Activated CD4-positive, alpha-beta memory T cell treated with anti-CD3 and anti-CD28 coated beads, Interleukin-2, amount 10 ng/mL, durations not matched to agents 7 days and 5 days (primary cell): ENCODE measurements at places on chromosomes 6 and 20.

DNA sequence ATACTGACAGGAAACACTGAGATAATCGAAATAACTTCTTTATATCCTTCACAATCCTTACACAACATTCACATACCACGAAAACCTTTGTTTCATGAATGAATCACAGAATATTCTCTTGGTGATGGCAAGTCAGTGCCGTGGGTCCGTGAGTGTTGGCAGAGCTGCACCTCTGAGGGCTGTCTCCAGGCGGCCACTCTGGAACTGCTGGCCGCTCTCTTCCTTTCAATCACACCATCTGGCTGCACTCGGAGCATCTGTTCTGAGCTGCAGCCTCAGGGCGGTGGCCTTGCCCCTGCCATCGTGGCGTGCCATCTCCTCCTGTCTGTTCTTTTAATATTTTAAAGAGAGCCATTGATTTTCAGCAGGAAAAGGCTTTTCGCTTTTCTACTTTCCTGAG lies 129.4 kb upstream of the AFDN start:
- DNase-seq, result no peak

- no peak for DNase-seq
These were observed 8.3 kb downstream of the POM121L2 start for GRCh38 chr6:27303613-27304272.

GRCh38 chr6:124866040-124866439 lies 96.2 kb upstream of the RNF217 start:
- no peak for DNase-seq

- no peak for DNase-seq
These were observed 70.0 kb upstream of the FYN start for GRCh38 chr6:111943266-111943665.

DNA sequence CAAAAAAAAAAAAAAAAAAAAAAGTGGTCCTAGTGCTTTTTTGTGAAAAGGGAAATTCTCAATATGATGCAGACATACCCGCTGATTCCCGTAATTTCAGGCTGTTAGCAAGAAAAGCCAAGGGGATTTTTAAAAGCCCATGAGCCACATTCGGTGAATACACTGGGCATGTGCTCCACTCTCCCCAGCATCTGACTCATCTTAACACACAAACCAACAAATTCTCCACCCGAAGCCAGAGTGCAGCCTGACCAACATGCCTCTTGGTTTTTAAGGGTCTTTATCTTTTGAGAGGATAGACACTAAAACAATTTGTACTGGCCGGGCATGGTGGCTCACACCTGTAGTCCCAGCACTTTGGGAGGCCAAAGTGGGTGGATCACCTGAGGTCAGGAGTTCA lies 45.5 kb upstream of the CD83 start:
- no peak for DNase-seq

DNA sequence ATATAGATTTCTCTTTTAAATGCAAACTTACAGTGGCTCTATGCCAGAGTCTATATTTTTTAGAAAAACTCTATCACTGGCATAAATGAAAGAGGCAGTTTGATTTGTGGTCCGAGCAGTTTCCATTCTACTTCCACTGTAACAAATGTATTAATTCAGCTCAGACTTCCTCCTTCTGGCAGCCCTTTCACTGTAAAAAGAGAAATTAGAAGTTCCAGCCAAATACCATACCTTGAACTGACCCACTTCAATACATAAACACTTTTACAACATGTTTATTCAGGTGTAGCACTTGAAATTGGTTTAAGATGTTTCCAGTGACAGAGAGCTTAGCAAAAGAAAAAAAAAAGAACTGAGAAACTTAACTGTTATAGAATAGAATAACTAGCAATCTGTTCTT lies 99.3 kb downstream of the BMP5 start:
- no peak for DNase-seq

- DNase-seq, result no peak
These were observed 1155.8 kb downstream of the GRIK2 start for GRCh38 chr6:102549221-102549874.

- no peak for DNase-seq
These were observed 279.4 kb downstream of the RFPL4B start for GRCh38 chr6:112626468-112627082.

DNA sequence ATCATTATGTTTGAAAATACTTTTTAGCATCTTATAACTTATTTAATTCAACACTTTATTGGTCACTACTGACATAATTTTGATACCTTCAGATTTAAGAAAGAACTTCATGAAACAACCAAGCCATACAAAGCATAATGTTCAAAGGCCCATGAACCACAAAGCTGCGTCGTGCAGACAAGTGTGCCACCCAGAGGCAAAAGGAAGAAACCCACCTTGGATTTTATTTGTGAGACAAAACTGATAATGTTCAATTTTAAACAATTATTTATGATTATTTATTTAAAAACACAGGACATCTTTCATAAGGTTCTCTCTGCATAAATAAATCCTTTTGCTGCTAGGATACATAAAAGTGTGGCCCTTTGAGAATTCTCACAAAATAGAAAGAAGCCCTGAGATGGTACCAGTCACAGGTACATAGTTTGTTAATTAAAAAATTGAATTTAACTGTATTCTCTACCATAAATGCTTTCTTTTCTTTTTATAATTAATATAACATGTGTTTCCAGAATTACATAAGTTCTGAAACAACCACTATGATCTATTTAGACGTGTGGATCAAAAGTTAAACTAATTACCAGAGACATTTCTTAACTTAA lies 143.7 kb downstream of the RALGAPA2 start:
- DNase-seq, result peak; percentile 24

DNA sequence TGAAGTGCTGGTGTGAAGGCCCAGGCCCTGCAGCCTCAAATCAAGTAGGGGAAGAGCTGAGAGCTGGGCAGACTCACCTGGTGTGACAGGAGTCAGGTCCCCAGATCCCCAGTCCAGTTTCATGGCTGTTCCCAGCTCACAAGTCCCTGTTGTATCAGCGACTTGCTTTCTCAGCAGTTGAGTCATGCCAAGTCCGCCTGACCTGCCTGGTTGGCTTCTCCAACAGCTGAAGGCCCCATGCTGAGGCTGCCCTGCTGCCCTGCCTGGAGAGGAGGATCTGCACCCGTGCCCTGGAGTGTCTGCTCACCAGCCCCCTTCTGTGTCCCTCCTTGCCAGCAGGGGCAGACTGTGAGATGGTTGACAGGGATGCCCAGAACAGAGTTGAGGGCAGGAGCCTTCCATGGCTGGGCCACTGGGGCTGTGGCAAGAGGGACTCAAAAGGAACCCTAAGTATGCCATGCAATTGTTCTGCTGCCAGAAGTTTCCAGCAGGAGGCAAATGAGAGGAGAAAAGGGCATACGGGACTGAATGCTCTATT lies 39.3 kb upstream of the TRAF3IP2 start:
- no peak for DNase-seq

DNA sequence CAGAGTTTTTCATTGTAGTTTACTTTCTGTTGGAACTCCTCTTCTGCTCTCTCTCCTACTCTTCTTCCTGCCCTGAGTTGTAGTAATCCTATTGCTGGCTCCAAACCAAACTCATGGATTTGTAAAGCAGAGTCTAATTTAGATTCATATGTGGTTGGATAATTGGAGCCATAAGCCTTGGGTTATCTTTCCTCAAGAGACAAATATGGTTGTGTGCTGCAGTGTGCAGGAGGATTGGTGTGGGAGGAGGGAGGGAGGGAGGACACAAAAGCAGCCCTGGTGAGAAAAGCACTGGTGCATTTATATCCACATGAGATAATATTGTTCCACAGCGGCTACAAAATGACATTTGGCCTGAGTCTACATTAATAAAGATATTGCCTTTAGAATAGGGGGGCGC lies 4.2 kb downstream of the HLA-G start:
- no peak for DNase-seq

DNA sequence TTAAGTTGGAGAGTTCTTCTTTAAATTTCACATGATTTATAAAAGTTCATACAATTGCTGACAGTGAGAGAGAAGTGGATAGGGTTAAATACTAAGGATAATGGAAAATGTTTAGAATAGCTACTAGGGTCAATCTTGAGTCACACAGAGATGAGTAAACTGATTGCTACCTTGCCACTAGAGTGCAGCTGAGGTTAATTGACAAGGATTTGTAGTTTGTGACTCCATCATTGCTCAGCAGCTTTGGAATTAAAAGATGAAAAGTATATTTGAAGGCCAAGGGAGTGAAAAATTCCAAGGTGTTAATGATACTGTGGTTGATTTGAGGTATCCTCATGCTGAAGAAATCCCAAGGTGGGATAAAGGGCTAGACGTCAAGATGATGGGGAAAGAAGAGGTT lies 524.0 kb downstream of the UTRN start:
- DNase-seq, result no peak

GRCh38 chr6:141598487-141598886 lies 534.2 kb upstream of the GJE1 start:
- no peak for DNase-seq

DNA sequence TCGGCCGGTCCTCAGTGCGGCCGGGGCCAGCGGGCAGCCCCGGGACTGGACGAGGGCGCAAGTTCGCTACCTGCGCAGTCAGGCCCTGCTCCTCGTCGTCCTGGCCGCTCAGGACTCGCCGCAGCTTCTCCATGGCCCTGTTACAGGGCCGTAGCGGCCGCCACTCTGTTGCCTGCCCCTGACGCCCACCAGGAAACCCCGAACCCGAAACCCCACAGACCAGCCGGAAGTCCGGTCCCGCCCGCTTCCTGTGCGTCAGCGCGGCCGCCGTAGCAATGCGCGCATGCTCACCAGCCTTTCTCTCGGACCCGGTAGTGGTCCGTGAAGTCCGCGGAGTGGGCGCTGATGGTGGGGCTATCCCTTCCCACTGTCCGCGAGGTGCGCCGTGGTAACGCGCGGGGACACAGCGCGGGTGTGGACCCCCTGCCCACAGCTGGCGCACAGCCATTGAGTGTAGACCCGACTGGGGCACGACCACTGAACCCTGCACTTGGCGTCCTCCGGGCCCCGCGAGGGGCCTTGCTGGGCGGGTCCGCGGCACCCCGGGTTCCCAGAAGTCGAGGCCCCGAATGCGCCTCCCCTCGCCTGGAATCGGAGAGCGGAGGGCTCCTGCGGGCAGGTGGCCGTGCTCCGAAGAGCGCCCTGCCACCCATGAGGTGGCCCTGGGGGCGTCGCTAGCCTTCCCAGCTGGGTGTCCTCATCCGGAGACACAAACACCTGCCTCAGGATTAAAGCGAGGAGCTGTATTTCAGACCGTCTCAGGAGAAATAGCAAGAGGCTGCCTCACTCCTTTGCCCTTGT lies at the start of gene SFT2D1:
SFT2D1 (minus strand) TSS at position 197 of the 801 bp plus-strand sequence; CDS start at position 133, 64 bp downstream.
- DNase-seq, result peak; percentile 88

DNA sequence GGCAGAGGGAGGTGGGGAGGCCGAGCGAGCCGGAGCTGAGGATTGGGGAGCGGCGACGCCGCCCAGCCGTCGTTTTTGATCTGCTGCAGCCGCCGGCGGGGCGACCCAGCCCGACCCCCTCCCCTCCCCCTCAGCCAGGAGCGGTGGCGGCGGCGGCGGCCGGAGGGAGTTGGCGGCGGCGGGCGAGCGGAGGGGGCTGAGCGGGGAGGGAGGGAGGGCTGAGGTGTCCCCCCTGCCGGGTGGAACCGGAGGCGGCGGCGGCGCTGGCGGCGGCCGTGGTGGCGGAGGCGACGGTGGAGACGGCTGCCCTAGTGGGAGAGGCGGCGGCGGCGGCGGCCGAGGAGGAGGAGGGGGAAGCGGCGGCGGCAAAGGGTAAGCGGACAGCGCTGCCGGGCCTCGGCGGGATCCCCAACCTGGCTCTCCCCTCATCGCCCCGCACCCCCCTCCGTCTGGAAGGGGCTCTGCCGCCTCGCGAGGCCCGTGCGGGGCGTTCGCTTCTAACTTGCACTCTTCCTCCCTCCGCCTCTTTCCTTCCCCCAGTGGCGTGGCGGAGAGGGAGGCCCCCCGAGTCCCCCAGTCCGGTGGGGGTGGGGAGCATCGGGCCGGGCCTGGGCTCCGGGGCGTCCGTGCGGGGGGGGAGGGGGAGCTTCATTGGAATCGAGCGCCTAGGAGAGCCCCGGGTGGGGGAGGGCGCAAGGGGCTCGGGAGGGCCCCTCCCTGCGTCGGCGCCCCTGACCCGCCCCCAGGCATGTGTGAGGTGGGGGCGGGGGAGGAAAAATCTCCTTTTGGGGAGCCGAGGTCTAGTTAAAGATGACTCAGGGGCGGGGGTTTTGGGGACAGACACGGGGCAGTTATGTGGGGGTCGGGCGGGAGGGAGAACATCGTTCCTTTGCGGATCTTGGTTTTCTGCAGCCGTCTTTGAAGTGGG lies at the start of gene TAB2:
TAB2 (plus strand) TSS at position 69 of the 928 bp plus-strand sequence. CDS start 52,286 bp downstream, outside the sequence.
- peak; percentile 79 for DNase-seq

- no peak for DNase-seq
These were observed 92.8 kb upstream of the MLN start for GRCh38 chr6:33896391-33897188.

- DNase-seq, result no peak
These were observed 677 bp upstream of the ZBTB24 start for GRCh38 chr6:109483735-109484057.

GRCh38 chr6:87661016-87661415 lies 41.0 kb downstream of the AKIRIN2 start:
- DNase-seq, result no peak

- DNase-seq, result no peak
These were observed at the start of gene TMEM74B for GRCh38 chr20:1184638-1185315. Gene TMEM74B, minus strand, starts transcription at chr20:1184981. Its CDS starts 1,180 bp downstream, at chr20:1183801.

DNA sequence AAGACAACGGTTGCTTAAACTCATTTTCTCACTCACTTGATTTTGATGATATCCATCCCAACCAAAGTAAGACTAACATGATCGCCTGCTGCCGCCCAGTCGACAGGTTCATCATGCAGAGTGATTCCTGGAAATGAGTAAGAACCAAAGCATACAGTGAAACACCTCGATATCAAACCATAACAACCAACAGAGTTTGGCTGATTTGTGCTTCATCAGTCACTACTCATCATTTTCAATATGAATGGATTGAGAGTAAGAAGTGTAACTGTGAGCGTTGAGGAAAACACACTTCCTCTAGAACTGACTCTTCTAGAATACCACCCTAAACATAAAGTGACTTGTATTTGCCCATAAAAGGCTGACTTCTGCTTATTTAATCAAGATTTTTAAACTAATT lies 29.2 kb upstream of the ALDH8A1 start:
- DNase-seq, result peak; percentile 65

- no peak for DNase-seq
These were observed 33.3 kb upstream of the CITED2 start for GRCh38 chr6:139407718-139408222.

DNA sequence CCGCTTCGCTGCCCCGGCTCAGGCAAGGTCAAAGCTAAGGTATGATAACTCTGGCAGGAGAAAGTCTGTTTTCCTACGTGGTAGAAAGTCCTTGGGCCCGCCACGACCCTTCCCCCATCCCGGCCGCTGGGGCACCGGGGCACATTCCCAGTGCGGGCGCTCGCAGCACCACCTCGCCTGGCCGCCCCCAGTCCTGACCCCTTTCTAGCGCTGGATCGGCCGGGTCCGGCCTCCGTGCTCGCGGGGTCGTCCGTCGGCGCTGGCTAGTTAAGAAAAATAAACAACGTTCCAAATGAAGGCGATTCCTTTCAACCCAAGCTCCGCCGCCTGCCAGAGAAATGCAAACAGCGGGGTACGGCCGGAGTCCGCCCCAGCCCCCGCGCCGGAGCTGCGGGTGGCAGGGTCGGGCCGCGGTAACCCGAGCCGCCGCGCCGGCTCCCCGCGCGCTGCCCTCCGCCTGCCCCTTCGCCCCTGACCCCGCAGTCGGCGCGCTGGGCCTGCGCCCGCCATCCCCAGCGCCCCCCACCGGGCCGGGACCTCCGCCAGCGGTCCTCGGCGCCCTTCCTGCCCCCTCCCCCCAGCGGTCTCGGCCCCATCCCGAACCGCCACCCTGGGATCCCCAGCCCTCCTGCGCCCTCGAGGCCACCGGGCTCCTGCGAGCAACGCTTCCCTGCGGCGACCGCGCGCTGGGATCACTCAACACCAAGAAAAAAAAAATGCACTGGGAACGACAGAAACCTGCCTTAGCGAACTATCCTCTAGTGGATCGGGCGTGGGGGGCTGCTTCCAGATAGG lies 37.6 kb downstream of the NCR2 start:
- no peak for DNase-seq
